Activated naive CD4-positive, alpha-beta T cell treated with anti-CD3 and anti-CD28 coated beads for 36 hours (primary cell): ENCODE measurements at places on chromosomes 7 and 10. TPM values are rescaled to one million over a fixed set of nuclear protein-coding genes. Genes with fewer than 3 reads are reported as not detected.

GRCh38 chr7:132065193-132065988 lies 509.0 kb upstream of the PODXL start:
- no peak for DNase-seq

DNA sequence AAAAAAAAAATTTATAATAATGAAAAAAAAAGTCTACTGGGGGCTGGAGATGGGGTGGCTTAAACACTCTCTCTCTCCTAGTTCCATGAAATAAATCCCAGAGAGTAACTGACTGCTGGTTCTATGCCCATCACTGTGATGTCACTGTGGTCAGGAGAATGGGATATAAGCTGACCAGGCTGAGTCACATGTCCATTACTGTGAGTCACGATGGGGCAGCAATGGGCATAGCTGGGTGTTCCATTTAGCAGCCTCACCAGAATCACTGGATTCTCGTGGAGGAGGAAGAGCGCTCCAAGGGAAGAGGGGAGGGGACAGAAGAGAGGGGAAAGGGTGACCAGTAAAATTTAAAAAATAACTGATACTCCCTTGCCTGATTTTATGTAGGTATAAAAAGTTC lies 37.1 kb downstream of the MASTL start:
- no peak for DNase-seq

DNA sequence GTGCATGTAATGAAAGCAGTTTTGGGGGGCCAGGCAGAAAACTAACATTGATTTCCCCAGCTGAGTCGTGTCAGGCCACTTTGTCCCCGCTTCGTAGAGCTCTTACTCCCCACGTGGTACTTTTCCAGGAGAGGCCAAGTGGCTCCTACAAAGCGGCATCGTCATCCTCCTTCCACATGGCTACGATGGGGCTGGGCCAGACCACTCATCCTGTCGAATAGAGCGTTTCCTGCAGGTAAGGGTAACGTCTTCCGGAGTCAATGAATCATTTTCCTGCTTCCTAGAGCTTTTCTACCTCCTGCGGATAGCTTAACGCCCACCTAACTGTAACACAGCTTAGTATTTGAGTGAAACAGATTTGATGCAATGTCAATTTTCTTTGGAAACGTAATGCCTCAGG lies 21.7 kb upstream of the SEC61A2 start:
- no peak for DNase-seq

GRCh38 chr7:76356823-76357222 lies 2.0 kb downstream of the YWHAG start:
- no peak for DNase-seq

DNA sequence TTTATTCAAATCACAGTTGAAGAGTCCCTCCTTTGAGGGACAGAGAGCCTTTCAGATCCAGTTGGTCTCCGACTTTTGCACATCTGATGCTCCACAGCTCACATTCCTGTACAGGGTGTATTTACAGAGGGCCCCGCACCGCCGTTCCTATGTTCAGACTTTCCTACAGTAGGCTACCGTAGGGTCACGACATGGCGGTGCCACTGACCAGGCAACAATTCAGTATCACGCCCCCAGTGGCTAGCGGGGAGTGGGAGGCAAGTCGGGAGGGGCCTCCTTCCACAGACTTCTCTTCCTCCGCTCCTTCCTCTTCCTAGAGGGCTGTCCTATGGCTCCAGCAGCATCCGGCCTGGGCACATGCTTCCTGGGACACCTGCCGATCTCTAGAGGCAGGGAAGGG lies 40.6 kb upstream of the ENO4 start:
- no peak for DNase-seq

GRCh38 chr7:69365651-69366192 lies 232.6 kb upstream of the AUTS2 start:
- no peak for DNase-seq

DNA sequence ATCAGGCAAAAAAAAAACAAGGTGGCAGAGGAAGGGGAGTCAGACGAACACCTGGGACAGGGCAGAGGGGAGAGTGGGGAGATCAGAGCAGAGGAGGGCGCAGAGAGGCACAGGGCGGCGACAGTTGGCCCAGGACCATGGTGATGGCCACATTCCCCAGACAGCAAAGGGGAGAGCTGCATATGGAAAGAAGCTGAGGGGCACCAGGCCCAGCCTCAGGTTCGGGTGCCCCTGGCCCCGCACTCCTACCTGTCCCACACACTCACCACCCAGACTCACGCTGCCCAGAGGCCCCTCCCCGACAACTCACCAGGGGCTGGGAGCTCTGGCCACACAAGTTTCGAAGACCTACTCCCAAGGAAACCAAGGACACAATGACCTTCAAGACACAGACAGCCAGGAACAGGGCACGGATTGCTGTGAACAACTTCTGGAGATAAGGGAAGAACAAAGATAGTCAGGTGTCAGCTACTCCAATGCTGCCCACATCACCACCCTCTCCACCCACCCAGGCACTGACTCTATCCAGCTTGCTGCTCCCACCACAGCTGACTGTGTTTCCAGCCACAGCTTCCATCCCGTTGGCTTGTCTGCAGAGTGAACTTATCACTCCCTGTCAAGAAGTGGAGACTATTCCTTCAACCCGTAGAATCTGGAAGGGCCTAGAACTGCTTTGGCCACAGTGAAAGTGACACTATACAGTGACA lies 8.3 kb downstream of the TMEM176B start:
- DNase-seq: no peak

GRCh38 chr10:104242545-104242944 lies 10.4 kb upstream of the CFAP43 start:
- DNase-seq: no peak

DNA sequence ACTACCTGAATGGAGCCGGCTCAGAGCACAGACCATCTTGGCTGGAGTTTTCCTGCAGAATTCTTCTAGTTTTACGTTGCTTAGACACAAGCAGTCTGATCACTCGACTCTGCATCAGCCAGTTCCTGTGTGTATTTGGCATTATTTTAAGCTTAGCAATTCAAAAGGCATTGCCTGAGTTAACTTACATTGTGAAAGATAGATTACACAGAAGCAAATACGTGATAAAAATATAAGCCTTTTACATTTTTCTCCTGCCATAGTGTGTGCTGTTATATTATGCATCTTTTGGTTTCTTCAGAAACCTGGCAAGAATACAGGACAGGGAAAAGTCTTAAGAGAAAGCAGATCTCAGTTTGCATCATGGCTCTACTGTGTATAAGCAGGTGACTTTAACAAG lies 98.1 kb downstream of the LRRC4 start:
- no peak for DNase-seq

DNA sequence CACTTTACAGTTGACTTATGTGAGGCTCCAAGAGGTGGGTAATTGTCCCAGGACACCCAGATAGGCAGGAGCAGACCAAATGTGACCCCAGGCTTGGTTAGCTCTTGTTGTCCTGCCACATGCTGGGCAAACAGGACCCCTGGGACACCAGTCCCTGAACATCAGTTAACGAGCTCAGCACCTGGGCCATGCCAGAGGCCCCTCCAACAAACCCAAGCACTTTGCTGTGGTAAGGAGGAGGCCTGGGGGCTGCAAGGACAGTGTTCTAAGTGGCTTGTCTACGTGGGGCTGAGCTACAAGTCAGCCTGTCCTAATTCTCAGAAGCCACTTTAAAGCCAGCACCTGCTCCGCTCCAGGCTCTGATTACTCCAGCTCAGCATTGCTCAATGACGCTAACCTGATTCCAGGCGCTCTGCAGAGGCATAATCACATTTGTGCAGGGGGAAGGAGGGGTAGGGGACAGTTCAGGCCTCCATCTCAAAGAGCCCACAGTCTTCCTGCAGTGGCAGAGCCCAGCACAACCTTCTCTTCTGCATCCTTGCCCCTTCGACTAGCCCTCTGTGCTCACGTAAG lies 57.2 kb downstream of the DDC start:
- no peak for DNase-seq

DNA sequence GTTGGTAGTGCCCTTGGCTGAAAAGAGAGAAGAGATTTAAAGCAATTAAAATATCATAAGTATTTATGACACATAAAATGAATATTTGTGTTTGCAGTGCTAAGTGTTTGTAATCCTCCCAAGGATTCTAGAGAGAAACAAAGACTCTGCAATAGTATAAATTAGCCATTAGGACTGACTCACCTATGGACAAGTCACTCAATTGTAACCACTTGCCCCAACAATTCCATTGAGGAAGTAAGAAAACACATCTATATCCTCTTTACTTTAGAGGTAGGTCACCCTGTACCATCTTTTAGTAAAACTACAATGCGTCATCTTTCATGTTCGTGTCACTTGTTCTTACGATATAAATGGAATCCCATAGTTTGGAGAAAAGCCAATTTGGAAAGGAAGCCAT lies 85.7 kb upstream of the INHBA start:
- DNase-seq: no peak

DNA sequence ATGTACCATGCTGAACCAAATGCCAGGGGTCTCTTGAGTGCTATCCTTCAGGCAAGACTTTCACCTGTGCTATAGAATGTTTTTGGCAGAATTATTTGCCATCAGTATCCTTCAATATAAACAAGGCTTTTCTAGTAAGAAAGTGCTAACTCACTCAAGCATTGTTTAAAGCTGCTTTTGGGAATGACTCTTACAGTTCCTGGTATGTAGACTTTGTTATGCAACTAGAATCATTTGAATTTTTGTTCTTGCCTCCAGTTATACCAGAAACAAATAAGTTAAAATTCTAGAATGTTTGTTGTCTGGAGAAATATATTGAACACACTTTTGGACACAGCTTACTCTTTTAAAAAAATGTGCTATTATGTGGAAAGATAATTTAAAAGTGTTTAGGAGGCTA lies 39.5 kb upstream of the RTKN2 start:
- DNase-seq: no peak

- no peak for DNase-seq
These were observed 66.2 kb upstream of the PCBD1 start for GRCh38 chr10:70954381-70955176.

- DNase-seq: no peak
These were observed 70.9 kb upstream of the LOXL4 start for GRCh38 chr10:98338896-98339295.

- DNase-seq: no peak
These were observed 144.4 kb upstream of the PTER start for GRCh38 chr10:16292366-16292765.

- no peak for DNase-seq
These were observed 395.4 kb downstream of the SFMBT2 start for GRCh38 chr10:7015457-7015856.

GRCh38 chr10:62075414-62075813 lies 173.9 kb downstream of the ARID5B start:
- DNase-seq: no peak

DNA sequence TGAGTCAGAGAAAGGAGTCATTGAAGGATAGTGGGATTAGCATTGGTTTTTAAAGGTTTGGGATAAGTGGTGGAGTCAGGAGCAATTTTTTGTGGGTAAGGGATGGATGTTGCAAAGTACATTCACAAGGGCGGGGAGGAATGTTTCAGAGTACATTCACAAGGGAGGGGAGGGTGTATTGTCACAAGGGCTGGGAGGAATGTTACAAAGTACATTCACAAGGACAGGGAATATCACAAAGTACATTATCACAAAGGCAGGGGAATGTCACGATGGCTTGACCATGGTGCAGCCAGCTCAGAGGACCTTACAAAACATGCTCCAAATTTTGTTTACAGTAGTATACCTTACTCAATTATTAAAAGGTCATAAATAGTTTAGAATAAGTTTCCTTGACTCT lies 30.3 kb downstream of the C1GALT1 start:
- DNase-seq: no peak

- no peak for DNase-seq
These were observed 209.1 kb downstream of the PHF14 start for GRCh38 chr7:11182736-11183135.

GRCh38 chr7:147071536-147071935 lies 954.9 kb downstream of the CNTNAP2 start:
- no peak for DNase-seq

DNA sequence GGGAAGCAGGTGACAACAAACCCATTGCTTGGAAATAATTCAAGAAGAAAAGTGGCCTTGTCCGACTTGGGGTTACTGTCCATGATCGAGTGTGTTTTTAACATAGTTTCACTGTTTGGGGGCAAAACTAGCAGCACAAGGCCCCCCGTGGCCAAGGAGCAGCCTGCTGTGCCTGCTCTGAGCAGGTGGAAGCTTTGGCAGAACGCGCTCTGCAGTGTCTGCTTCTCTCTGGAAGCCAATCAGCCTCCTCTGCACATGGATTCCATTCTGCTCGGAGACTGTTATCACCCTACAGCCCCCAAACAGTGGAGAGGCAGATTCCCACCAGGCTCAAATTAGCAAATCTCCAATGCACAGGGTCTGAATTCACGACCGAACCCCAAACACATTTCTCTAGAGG lies 7.3 kb upstream of the TCERG1L start:
- no peak for DNase-seq

GRCh38 chr10:124210263-124210662 lies 116.9 kb upstream of the CHST15 start:
- no peak for DNase-seq

DNA sequence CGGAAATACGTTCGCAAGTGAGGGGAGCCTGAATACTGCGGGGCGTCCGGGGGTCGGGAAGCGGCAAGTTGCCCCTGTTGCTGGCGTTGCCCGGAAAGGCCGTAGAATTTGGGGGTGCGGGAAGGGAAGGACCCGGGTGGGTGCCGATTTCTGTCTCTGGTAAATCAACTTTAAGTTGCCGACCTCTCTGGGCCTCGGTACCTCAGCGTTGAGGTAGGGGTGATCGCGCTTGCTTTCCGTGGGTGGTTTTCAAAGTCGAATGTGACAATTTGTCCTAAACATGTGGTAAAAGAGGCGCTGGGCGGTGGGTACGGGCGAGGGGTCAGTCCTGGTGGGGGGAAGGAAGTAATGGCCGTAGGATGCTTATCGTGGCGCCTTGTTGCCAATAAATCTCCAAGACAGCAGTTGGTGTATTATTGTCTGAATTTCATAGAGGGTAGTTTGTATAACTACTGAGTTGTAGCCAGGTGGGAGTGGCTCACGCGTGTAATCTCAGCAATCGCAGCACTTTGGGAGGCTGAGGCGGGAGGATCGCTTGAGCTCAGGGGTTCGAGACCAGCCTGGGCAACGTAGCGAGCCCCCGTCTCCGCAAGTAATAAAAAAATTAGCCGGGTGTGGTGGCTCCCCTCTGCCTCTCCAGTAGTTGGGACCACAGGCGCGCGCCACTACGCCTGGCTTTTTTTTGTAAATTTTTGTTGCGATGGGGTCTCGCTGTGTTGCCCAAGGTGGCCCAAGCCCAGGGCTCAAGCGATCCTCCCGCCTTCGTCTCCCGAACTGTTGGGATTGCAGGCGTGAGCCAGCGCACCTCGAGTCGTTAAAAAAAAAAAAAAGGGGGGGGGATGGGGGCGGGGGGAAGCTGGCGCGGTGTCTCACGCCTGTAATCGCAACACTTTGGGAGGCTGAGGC lies 644 bp downstream of the BUD23 start:
- DNase-seq: no peak

- no peak for DNase-seq
These were observed 3.2 kb downstream of the PYROXD2 start for GRCh38 chr10:98411768-98412167.

SPDYE11 gene
- total RNA-seq: not detected

CAMK1D gene
- 9.5 TPM for total RNA-seq

MBLAC1 gene
- total RNA-seq: 2.9 TPM

A1CF gene
- not detected for total RNA-seq

VWC2 gene
- total RNA-seq: not detected

DGKI gene
- 2.7 TPM for total RNA-seq

ANKRD30A gene
- total RNA-seq: not detected

SPDYE2B gene
- 0.19 TPM for total RNA-seq

LIPJ gene
- not detected for total RNA-seq
